ENCODE measurements at places on chromosomes 13 and 19.

DNA sequence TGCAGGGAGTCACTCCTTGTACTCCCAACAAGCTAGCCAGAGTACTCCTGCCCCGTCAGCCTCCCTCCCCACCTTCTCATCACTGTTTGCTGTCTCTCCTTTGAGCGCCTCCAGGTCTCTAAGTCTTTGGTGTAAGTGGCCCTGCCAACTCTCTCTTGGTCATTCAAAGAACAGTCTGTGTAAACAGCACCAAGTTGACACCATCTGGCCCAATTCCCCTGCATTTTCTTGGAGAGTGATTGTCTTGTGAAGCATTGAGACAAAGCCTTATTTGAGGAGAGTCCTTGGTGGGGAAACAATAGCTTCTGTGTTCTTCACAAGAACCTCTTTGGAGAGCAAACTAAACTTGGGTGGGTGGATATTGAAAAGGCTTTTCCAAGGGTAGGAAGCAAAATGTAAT, 114.6 kb upstream of the RNF113B start:
- DNase-seq = no peak

DNA sequence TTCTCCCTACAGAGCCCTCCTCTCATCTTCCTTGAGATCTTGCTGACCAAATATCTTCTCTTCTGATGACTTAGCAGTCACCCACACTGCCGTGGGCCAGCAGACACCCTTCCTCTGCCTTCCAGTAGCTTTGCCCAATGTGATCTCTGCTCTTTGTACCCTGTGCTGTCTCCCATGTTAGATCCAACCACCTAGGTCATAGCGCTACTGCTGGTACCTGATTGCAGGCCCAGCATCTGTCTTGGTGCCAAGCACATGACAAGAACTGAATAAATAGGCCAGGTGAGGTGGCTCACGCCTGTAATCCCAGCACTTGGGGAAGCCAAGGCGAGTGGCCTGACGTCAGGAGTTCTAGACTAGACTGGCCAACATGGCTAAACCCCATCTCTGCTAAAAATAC, 149.7 kb downstream of the TM9SF2 start:
- no peak for DNase-seq

DNA sequence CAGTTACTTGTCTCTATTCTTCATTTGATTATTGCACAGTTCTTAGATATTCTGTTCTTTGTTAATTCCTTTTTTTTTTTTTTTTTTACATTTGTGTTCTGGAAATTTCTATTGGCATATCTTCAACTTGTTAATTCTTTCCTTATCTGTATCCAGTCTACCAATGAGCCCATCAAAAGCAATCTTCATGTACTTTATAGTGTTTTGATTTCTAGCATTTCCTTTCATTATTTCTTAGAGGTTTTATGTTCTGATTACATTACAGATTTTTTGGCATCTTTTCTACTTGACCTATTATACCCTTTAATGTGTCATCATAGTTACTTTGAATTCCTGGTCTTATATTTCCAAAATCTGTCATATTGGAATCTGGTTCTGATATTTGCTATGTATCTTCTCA, 2194.8 kb downstream of the PCDH9 start:
- DNase-seq = no peak

DNA sequence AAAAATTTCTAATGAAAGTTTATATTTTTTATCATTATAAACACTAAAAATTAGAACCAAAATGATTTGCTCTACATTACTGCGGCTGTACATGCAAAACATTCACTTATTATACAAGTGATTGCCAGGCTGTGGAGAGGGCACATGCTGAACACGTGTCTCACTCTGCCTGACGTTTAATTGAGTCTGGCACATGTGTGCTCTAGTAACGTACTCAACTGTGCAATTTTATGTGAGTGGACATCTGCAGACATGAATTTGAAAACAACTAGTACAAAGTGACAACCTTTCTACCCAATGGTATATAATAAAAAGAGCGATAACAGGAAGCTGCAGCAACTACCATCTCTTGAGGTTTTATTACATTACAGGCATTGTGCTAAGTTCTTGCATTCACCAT, 341.4 kb downstream of the KLF12 start:
- no peak for DNase-seq

GRCh38 chr19:17467471-17468301, 2.6 kb upstream of the SLC27A1 start:
- DNase-seq = no peak

- no peak for DNase-seq
Measured at GRCh38 chr19:23321953-23322549, 71.9 kb upstream of the ZNF724 start.

GRCh38 chr13:52961256-52961910, 67.2 kb upstream of the OLFM4 start:
- no peak for DNase-seq

- peak; percentile 50 for DNase-seq
Measured at GRCh38 chr19:7515645-7516151, at the start of gene ZNF358. TSS of gene ZNF358 (plus strand) at chr19:7516103. CDS start at chr19:7519243, 3,140 bp downstream.

- no peak for DNase-seq
Measured at GRCh38 chr13:50691176-50691680, 152.3 kb downstream of the DLEU7 start.

DNA sequence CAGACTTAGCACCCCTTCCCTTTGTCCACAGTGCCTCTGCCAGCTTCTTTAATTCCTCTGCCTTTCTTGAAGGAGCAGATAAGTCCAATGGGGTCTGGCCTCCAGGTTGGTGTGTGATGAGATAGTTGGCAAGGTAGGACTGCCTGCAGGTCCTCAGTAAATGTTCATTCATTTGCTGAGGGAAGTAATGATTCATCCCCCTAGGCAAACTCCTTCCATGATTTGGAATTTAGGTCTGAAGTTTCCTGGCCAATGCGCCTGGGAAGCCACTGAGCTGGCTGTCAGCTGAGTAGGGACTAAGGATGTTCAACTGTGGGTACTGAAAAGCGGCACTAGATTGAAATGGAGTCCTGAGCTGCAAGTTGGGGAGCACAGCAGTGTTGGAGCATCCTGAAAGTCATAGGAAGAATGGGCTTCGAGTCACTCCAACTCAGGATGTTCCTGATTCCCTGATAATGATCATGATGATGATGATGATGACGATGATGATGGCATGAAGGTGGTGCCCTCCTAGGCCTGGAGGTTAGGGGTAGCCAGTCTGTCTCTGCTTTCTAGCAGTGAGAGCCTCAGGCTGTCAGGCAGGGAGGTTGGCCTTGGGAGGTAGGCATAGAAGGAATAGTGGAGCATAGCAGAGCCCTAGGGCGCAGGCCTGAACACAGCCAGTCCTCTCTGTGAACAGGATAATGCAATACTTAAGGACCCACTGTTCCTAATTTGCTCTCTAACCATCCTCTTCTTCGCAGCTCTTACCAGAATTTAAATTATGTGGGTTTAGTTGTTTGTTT, 44.7 kb downstream of the COL4A2 start:
- no peak for DNase-seq

GRCh38 chr13:71619096-71619495, 247.9 kb downstream of the DACH1 start:
- DNase-seq = no peak

- peak; percentile 68 for DNase-seq
Measured at GRCh38 chr13:32427852-32428580, at the start of gene N4BP2L1. TSS of gene N4BP2L1 (minus strand) at chr13:32428130. CDS start at chr13:32428082, 48 bp downstream.

GRCh38 chr19:17510220-17510993, 1.0 kb upstream of the PGLS start:
- DNase-seq = no peak

DNA sequence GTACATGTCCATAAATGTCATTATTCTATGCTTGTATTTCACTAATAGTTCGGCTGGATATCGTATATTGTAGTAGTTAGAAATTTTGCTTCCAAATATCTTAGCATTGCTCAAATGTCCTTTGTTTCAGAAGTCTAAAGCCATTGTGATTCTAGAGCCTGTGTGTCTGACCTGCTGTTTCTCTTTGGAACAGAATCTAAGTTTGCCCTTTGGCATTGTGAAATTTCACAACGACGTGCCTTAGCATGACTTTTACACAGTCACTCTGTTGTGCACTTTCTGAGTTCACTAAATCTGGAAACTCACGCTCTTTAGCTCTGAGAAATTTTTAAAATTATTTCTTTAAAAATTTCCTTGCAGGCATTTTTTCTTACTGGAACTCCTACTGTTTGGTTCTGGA, 152.2 kb downstream of the TBC1D4 start:
- no peak for DNase-seq

GRCh38 chr13:107301724-107302374, 733.9 kb upstream of the ARGLU1 start:
- no peak for DNase-seq

DNA sequence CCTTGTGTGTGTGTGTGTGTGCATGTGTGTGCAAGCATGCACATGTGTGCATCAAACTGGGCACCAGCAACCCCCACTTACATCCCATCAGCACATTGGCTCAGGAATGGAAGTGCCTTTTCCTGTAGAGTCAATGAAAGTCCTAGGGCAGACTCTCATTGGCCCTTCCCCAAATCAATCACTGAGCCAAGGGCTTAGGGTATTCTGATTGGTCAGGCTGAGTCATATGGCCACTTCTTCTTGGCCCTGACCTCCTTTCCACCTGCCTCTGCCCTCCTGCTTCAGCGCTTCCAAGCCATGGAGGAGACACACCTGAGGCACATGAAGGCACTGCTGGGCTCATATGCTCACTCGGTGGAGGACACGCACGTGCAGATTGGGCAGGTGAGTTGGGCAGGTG, 20.9 kb downstream of the FCHO1 start:
- no peak for DNase-seq

GRCh38 chr13:109673477-109673876, 112.9 kb downstream of the IRS2 start:
- no peak for DNase-seq

DNA sequence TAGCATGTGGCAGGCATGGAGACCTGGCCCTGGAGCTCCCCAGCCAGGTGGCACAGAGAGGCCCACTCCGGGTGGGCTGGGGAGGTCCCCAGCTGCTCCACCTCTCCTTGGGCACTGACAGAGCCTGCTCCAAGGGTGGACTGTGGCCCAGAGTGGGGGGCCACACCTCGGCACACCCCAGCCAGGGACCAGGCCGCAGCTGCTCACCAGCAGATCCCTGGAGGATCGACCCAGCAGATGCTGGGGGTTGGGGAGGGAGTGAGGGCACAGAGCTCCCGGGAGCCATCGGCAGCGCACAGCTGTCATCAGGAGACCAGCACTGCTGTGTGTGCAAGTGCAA, 72.0 kb upstream of the KCTD15 start:
- DNase-seq = no peak

GRCh38 chr19:4748589-4748988, 24.9 kb upstream of the DPP9 start:
- DNase-seq = no peak

- no peak for DNase-seq
Measured at GRCh38 chr13:36353001-36353400, 6.8 kb upstream of the SPART start.

GRCh38 chr13:73462241-73462640, 403.4 kb downstream of the KLF5 start:
- DNase-seq = no peak

- DNase-seq = no peak
Measured at GRCh38 chr13:100439247-100439970, 149.2 kb downstream of the GGACT start.

DNA sequence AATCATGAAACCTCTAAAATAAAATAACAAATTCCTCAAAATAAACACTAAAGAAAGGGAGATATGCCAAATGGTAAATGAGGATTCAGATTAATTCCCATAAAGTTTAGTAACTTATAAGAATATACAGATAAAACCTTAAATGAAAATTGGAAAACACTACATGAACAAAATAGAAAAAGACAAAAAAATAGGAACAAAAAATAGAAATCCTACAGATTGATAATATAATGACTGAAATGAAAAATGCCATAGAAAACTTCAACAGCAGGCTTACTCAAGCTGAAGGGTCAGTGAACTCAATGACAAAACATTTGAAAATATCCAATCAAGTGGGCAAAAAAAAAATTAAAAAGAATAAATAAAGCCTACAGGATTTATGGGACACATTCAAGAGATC, 1784.8 kb downstream of the PCDH9 start:
- DNase-seq = no peak

DNA sequence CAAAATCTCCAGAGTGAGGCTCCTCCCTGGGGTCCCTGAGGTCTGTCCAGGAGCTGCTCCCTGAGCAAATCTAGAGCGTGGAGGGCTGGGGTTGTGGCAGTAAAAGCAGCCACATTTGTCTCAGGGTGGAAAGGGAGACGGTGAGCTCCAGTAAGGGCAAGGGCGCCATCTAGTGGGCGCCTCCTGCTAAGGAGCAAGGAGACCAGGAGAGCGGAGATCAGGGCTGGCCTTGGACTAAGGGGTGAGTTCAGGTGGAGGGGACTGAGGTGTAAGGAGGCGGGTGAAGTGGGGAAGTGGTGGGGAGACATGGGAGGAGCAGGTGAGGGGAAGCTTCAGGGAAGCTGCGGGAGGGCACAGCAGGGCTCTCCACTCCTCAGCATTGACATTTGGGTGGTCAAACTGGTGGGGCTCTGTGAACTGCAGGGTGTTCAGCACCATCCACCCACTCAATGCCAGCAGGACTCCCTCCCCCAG, 5.3 kb upstream of the CEACAM21 start:
- peak; percentile 64 for DNase-seq

GRCh38 chr19:35935911-35936737, at the start of gene LRFN3:
TSS of gene LRFN3 (plus strand) at chr19:35936374. CDS start at chr19:35939426, 3,052 bp downstream.
- DNase-seq = no peak

- no peak for DNase-seq
Measured at GRCh38 chr19:49432141-49433073, 7.2 kb downstream of the GFY start.

DNA sequence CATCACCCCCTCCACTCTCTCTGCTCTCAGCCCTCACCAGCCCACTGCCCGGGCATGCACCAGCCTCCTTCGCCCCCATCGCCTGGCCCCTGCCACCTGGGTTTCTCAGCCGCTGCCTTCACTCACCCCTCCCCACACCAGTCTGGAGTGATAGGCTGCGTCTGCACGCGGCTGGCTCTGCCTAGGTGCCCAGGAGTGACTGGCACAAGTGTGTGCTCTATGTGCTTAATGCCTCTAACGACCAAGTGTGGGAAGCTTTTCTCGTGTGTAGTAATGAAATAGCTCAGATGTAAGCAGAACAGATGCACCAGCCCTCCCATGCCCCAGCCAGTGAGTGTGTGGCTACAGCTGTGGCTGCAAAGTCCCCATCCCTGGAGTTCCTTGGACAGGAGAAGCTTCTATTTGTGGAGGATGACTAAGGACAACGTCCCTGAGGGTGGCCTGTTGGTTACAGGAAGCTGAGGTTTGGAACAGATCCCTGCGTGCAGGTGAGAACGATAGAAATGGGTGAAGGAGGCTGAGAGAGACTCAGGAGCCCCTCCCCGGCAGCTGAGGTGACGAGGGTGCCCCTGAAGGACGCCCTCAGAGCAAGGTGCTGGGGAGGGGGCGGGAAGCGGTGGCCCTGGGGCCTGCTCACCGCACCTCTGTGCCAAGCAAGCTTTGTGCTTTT, 35.6 kb downstream of the ATP11A start:
- no peak for DNase-seq

GRCh38 chr19:18733196-18733647, 49.7 kb downstream of the CRTC1 start:
- no peak for DNase-seq

Data from erythroblast (primary cell).